GM18507 (cell line): ENCODE measurements at places on chromosomes 11 and 22.

DNA sequence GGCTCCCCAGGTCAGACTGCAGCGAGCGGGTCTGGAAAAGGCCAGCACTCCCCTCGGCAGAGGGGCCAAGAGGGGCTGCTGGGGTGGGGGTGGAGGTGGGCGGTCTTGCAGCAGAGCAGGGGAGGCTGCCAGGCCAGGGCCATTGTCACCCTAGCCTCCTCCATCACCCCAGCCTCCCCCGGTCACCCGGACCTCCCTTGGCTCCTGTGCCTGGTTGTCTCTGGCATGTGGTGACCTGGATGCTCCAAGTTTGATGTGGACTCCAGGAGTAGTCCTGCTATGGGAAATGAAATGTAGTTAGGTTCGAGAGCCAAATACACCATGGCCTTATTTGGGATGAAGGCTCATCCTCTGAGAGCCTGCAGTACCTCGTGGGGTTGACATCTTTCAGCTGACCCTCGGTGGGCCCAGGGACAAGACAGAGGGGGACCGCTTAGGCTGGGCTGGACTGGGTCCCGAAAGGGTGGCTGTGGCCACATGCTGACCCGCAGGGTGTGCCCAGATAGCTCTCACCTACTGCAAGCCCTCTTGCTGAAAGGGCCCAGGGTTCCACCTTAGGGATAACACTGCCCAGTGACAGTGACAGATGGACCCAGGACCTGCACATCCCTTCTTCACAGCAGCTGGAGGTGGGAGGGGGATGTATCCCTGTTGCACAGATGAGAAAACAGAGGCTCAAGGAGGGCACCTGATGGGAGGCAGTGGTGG, 24.1 kb downstream of the MRGPRD start:
- DNase-seq: no peak

DNA sequence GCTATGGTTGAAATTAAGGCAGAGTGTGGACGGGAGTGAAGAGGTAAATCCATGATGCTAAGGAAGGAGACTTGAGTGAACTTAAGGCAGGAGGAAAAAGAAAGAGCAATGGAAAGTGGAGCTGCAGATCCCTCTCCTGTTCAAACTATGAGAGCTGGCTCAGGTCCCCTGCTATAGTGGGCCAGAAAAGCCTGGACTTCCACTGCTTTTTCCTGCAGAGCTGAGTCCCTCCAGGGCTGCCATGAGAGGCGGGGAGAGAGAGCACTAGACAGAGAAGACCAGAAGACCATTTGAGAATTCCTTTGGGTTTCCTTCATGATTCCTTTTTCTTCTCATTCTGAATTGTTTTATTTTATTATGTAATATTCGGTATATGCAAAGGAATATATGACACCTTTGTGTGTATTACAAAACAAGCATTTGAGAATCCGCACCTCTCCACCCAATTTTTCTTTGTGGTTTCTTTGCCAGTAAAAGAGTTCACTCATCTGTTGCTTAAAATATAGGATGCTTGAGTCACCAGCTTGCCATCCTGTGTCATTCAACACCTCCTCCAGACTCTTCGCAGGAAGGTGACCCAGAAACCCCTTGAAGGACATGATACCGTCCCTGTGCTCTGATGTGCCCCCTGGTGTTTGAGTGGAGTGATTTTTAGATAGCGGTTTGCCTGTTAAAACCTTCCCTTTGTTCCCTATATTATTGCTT, 24.4 kb downstream of the SREBF2 start:
- DNase-seq: no peak

- no peak for DNase-seq
Measured at GRCh38 chr11:92455210-92455790, 230.7 kb downstream of the FAT3 start.

DNA sequence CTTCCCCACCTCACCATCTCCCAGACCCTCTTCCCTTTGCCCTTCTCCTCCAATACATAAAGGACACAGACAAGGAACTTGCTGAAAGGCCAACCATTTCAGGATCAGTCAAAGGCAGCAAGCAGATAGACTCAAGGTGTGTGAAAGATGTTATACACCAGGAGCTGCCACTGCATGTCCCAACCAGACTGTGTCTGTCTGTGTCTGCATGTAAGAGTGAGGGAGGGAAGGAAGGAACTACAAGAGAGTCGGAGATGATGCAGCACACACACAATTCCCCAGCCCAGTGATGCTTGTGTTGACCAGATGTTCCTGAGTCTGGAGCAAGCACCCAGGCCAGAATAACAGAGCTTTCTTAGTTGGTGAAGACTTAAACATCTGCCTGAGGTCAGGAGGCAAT, 58.2 kb downstream of the TIMP3 start:
- no peak for DNase-seq

- DNase-seq: no peak
Measured at GRCh38 chr11:82636615-82637014, 97.0 kb downstream of the FAM181B start.

- DNase-seq: no peak
Measured at GRCh38 chr22:19892925-19893324, 38.3 kb upstream of the GNB1L start.

DNA sequence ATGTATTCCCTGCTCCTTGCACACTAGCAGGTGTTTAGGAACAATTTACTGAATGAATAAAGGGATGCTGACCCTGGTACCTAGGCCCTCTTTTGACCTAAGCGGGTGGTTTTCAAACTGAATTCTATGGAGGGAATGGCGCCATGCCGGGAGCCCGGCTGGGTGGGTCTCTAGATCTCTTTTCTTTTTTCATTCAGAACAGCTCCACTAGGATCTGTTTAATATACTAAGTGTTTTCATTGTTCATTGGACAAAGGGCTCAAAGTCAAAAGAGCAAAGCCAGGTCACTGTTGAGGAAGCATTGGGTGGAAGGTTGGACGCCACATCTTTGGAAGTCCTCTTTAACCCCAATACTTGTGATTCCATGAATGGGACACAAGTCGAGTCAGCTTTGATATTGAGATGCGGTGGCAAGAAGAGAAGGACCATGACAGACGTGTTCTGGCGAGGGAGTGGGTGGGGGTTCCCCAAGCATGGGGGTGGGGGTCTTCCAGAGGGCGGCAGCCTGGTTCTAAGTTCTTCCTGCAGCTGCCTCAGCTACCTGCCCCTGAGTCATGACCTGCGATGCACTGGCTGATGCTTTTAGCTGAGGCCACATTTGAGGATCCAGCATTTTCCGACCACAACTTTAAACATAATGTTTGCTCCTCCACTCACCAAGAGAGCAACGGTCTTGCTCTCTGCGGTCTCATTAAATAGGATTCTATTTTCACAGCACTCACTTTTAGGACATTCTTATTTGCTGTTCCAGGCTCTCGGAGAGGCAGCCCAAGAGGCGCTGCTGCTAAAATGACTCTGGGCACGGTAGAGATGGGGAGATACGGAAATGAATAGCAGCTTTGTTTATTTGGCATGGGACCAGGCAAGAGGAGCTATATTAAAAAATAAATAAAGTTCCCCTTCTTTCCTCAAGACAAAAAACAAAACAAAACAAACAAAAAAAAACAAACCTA, 100.6 kb downstream of the FBXO7 start:
- no peak for DNase-seq

DNA sequence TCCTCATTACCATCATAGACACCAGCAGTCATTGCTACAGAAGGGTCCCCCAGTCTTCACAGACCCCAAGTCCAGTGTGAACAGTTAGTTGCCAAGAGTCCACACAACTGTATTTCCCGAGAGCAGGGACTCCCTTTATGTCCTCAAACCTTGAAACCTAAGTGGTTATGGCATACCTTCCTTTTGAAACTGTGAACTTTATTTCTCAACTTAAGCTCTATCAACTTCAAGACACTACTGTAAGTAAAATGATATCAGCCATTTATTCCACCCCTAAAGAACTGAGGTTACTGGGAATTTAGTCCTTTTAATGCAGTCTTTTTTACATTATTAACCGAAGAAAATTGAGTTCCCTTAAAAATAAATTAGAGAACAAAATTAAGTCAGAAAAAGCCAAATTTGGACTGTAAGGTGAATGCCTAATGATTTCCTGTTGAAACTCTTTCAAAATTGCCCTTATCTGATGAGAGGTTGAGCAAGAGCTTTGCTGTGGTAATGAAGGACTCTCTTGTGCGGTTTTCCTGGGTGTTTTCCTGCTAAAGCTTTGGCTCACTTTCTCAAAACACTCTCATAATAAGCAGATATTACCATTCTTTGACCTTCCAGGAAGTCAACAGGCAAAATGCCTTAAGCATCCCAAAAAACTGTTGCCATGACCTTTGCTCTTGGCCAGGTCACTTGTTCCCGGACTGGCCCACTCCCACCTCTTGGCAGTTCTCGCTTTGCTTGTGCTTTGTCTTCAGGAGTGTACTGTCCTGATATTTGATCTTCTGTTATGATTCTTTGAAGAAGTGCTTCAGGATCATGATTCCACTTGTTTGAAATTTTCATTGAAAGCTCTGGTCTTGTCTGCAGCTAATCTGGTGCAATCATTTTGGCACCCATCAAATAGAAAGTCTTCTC, 765.4 kb upstream of the ANO3 start:
- no peak for DNase-seq

DNA sequence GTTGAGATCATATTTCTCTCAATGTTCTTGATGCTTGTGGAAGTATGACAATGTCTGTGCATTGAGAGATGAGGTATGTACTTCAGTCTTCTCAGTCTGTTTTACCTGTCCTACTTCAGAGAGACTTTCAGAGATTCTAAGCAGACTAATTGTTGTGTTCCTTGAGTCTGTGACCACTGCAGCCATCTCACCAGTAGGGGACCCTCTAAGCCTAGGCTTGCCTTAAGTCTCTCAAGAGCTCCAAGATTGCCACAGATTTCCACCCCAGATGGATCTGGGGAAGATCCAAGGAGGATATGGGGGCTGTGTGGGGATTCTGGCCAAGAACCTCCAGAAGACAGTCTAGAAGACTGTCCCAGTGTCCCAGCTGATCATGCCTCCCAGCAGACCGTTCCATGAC, 179.9 kb upstream of the PLET1 start:
- DNase-seq: no peak

GRCh38 chr11:107702723-107703122, 9.1 kb downstream of the SLN start:
- no peak for DNase-seq

DNA sequence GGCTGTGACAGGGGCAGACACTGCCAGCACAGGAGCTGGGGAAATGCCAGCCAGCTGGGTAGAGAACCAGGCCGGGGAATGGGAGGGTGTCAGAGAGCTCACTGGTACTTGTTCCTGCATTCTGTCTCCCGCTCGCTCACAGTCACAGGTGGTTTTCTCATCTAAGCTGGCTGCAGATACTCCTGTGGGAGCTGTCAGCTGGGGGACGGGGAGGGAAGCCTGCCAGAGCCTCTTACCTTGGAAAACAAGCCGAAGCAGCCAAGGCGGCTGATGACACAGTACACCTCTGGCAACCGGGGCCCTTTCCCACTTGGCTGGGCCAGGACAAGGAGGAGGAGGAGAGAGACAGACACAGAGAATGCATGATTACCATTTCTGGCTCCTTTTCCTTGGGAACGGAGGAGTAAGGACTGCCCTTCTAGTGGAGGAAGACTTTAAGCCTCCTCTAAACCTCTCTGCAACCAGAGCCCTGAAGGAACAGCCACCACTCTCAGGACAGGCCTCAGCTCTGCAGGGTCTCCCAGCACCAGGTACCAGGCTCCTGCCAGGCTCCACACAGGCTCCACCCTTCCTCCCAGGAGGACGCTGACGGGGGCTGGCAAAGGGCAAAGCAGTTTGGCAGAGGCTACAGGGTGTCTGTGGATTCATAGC, 25.1 kb downstream of the RPL27A start:
- no peak for DNase-seq

- DNase-seq: no peak
Measured at GRCh38 chr22:41480397-41480735, 11.4 kb downstream of the ACO2 start.
